ENCODE measurements at places on chromosomes 11 and 22.
A peak's percentile ranks its signal among the peaks of the same experiment; 100 is the strongest.

DNA sequence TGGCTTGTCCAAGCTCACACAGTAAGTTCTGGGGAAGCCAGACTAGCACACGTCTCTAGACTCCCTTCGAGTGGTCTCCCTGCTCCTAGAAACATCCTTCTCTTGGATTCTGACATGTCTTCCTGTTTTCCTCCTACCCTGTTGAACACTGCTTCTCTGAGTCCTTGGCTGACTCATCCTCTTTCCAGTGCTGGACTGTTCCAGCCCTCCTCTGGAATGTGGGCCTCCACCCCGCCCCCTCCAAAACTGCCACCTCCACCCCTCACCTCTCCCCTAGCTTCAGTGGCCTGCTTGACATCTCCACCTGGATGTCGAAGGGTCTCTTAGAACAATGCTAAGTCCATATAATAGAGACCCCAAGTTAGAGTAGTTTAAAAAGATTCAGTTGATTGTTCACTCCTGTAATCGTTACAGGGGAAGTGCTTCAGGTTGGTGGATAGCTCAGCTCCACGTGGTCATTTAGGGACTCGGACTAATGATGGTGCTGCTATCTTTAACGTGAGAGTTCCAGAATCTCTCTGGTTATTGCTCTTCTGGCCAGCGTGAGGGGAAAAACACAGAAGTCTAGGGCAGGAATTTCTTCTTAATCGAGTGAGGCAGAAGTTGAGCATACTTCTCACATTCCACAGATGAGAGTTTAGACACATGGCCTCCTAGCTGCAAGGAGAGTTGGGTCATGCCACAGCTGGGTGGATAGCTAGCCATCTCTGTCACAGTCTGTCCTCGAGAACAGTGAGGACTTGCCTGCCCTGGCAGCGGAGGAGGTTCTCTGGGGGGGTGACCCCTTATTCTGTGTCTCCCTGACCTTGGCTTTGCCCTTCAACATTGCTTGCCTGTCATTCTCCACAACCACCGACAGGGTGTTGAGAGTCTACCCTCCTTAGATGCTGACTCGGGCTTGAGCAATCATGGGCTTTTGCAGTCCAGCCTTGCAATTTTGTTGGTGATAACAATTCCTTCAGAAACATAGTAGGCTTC is 4.7 kb upstream of the C11orf96 start:
- DNase-seq, result no peak

GRCh38 chr11:58471892-58472291 is 29.9 kb upstream of the OR5B12 start:
- DNase-seq, result no peak

GRCh38 chr11:59394186-59394585 is 32.0 kb downstream of the OR5A2 start:
- DNase-seq, result no peak

- DNase-seq, result no peak
Observed at GRCh38 chr22:31091106-31091975, 10.2 kb downstream of the SMTN start.

DNA sequence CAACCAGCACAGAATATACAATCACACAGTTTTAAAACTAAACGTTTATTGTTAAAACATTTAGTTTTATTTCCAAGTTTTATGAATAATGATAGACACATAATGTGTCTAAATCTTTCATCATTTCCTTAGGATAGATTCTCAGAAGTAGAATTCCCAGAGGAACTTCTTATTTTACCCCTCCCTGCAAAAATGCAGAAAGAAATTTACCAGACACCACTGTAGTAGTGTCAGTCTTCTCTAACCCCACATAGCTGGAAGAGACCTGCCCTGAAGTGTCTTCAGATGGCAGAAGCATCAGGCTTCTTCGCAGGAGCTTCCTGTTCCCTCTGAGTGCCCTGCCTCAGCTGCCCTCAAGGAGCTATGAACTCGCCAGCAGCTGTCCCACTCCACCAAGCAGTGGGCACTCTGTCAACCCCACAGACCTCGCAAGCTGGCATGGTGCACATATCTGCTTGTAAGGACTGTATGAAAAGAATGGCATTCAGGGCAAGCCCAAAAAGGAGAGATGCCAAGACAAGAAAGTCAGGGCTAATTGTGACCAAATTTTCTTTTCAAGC is 28.5 kb upstream of the PAK1 start:
- DNase-seq, result no peak

DNA sequence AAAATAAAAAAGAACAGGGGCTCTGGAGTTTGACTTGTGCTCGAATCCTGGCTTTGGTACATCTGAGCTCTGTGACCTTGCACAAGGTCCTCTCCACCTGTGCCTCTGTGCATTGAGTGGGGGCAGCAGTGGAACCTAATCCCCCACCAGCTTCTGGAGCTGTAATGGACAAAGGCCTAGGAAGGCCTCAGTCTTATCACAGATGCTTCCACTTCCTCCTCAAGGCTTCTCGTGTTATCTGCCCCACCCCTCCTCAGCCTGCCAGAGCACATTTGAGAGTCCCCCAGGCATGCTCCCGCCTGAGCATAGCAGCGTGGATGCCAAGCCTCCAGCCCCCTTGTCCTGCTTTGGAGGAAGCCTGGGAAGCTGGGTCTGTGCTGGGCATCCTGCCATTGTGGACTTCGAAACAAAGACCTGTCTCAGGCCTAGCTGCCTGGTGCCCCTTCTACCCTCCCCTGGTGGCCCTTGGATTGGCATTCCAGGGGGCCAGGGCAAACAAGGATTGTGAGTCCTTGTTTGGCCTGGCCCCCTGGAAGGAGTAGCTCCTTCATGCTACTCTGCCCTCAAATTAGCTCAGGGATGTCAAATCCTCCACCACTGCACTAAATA is 15.0 kb downstream of the SLC35E4 start:
- DNase-seq, result no peak

DNA sequence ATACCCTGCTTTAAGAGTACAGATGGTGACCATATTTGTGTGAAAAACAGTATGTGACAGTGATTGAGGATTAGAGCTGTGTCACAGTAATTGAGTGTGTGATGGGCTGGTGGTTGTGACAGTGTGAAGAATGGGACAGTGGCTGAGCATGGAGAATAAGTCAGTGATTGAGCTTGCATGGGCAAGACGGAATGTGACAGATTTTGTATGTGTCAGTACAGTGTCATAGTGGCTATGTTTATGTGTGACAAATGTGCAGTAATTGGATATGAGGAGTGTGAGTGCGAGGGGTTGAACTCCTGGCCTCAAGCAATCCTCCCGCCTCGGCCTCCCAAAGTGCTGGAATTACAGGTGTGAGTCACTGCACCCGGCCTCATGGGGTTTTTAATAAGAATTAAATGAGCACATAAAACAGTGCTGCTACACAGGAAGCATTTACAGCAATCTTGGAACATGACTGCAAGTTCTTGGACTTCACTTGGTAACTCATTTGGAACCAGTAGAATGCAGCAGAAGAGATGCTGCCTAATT is 583 bp upstream of the RRAS2 start:
- DNase-seq, result no peak

DNA sequence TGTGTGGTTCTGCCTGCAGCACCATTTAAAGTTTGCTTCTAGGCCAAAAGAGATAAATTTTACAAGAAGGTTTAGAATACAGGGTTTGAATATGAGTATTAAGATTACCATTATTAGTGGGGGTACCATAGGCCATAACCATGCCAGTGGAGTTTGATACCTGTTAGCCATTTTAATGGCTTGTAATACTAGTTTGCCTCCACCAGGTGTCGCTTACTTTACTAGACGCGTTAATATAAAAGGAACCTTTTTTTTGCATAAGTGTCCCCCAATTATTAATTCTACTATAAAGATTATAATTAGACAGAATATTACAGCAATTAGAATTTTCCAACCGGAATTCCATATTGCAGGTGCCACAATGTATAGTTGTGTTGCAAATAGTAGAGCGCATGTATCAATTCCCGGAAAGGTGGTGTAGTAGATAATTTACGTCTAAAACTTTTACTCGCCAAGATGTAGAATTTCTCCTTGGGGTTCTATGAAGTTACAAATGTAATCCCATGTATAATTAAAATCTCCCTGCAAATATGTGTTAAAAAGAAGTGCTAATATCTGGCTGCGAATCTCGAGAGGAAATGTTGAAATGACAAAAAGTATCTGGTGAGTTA is 16.1 kb downstream of the MS4A6E start:
- DNase-seq, result no peak

DNA sequence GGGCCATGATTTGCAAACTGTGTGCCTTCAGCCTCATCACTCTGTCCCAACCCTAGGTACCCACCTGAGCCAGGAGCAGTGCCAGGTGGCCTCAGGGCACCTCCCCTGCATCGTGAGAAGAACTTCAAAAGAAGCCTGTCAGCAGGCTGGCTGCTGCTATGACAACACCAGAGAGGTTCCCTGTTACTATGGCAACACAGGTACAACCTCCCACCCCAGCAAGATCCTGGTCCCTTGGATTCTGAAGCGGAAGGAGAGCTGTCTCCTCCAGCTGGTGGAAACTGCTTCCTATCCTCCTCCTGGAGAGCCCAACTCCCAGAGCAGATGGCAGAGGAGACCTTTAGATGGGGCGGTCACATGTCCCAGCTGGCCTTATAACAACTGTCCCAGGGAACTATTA is 2.9 kb downstream of the ZP1 start:
- DNase-seq, result no peak

DNA sequence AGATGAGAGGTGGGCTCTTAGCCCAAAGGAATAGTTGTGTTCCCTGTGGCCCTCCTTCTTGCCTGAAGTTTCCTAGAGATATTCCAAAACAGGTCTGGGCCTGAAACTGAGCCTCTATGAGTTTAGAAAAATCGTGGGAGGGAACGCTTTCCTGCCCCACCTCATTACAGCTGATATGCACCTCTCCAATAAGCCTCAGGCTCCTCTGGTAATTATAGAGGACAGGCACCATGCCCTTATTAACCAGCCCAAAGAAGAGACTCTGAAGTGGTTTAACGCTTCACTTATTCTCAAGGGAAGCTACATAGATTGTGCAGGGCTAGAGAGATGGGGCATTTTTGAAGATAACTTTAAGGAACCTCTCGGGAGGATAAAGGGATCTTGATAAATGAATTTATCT is 3.4 kb upstream of the MPZL2 start:
- DNase-seq, result no peak

DNA sequence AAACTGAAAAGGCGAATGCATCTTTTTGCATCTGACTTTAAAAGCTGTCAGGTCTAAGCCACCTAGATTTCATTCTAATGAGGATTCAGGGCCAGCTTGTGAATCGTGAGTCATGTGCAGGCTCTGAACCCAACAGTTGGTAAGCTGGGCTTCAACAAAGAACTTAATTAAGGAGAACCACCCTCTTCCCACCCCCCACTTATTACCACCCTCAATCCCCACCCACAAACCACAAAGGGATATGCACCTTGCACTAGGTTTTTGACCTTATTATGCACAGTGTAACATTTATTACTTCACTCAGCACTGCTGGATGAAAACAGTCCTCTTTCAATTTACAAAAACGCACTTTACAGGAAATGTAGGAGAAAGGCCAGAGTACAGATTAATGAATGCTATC is 94.1 kb upstream of the LIN7C start:
- DNase-seq, result no peak

DNA sequence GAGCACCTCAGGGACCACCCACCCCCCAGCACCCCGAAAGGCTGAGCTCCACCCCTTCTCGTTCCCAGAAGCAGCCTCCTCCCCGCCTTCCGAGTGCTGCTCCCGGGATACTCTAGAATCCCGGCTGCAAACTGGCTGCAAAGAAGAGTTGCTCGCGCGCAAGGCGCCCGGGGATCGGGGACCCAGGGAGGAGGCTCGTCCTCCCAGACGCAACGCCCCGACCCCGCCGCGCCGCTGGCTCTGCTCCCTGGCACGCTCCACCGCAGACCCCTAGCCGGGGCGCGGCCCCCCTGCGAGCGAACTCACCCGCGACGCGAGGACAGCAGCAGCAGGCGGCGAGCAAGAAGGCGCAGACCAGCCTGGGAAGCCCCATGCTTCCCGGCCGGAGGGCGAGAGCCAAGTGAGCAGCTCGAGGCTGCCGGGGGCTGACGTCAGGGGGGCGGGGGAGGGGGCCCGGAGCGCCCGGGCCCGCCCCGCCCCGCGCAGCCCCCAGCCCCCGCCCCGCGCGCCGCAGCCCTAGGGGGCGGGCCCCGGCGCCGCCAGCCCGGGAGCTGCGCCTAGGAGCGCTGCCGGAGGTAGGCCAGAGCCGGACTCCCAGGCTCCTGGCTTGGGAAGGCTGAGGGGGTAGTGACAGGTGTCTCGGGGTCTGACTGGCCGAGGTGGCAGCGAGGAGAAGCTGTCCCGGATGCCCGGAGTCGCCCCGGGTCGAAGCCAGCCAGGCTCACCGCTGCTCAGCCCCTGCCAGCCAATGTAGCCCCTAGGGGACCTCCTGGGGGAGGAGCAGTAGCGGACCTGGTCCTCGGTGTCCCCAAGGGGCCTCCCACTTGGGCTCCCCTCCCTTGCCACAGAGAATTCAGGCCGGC is at the start of gene MCAM:
Gene MCAM, minus strand, starts transcription at position 402 of the 863 bp plus-strand sequence. Its CDS starts 29 bp downstream, at position 373.
- DNase-seq, result peak; percentile 45

GRCh38 chr11:12799334-12799835 is 125.2 kb downstream of the TEAD1 start:
- no peak for DNase-seq

GRCh38 chr11:35330156-35330889 is 89.0 kb downstream of the SLC1A2 start:
- no peak for DNase-seq

- DNase-seq, result no peak
Observed at GRCh38 chr11:93942176-93942575, 79.0 kb upstream of the HEPHL1 start.

GRCh38 chr11:68325183-68325906 is 13.0 kb downstream of the LRP5 start:
- no peak for DNase-seq
